CD4-positive, alpha-beta T cell treated with Interleukin-15 for 1 hour (primary cell): ENCODE measurements at places on chromosomes 7 and 10.

- peak; percentile 12 for DNase-seq
Measured at GRCh38 chr10:71222601-71223346, 10.4 kb downstream of the UNC5B start.

DNA sequence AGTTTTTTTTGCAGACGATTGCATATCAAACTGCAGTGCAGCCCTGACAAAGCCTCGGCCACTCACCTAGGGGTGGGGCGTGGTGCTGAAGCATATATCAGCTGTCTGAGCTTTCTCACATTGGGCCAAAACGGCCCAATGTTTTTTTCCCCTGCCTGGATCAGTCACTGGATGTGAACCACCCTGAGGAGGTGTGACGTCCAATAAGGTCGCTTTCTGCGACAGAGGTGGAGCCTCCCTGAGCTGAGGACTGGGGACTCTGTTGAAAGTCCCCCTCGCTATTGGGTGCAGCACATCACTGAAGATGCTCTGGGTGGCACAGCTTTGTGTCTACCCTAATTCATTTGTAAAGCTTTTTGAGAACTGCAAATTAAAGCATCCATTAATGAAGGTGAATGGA, 60.9 kb downstream of the SEM1 start:
- DNase-seq, result no peak

DNA sequence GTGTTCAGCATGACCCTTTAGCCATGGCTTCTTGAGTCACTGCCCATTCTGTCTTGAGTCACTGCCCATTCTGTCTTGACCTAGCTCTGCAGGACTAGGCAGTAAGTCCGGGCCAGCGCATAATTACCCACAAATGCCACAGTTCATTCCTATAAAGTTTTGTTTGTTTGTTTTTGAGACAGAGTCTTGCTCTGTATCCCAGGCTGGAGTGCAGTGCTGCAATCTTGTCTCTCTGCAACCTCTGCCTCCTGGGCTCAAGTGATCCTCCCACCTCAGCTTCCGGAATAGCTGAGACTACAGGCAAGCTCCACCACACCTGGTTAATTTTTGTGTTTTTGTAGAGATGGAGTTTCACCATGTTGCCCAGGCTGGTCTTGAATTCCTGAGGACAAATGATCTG, 32.7 kb upstream of the TARP start:
- DNase-seq, result no peak

DNA sequence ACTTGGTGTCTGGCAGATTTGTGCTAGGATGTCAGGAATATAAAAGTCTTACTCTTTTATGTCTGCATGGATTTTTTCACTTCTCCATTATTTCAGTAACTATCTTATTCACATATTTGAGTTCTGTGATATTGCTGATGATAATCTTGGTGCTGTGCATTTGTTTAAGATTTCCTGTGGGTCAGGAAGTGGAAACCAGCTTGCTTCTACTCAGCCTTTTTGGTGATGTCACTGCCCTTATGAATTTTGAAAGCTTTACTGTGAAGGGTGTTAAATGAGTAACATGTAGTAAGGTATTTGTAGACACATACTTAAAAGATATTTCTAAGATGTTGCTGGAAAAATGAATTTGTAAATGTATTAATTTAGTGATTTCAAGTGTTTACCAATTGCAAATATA, 69.5 kb upstream of the VOPP1 start:
- no peak for DNase-seq

GRCh38 chr7:92955081-92955480, 118.7 kb upstream of the CDK6 start:
- no peak for DNase-seq

DNA sequence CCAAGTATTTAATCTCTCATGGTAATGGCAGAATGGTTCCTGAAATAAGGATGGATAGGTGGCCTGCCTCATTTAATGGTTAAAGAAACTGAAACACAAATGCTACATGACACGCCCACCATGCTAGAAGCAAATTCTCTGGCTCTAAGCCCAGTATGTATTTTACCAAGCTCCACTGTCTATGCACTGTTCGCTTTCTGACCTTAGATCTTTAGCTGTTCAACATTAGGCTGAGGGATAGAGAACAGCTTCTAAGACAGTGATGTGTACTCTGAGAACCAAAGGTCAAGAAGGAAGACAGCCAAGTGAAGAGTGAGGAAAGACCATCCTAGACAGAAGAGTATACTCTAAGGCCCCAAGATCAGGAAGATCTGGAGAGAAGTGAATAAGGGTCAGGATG, 26.6 kb downstream of the FAM3C start:
- DNase-seq, result no peak

DNA sequence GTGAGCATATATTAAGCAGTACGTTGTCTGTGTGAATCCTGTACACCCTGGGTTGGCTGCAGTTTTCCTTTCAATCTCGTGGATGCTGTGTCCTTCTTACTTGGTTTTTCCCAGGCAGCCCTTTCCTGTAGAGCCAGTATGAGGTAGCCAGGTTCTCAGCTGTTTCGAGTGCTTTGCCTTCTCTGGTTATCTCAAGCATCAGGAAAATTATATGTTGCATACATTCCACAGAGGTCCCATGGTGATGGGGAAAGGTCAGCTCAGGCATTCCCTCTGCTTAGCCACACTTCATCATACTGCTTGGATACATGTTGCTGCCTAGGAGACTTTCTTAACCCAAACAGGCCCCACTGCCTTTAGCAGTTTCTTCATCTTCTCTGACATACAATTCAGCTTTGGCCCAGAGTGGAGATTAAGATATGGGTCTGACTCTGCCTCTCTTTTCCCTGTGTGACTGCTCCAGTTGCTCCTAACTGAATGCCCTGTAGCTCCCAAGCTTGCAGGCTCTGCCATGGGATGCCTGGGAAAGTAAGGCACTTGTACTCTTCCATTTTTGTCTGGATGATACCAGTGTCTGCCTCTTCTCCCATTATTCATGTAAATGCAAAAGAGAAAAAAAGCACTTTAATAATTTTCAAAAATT, 11.3 kb downstream of the GNAI1 start:
- DNase-seq, result no peak

- DNase-seq, result no peak
Measured at GRCh38 chr7:31126976-31127375, 74.9 kb downstream of the ADCYAP1R1 start.

DNA sequence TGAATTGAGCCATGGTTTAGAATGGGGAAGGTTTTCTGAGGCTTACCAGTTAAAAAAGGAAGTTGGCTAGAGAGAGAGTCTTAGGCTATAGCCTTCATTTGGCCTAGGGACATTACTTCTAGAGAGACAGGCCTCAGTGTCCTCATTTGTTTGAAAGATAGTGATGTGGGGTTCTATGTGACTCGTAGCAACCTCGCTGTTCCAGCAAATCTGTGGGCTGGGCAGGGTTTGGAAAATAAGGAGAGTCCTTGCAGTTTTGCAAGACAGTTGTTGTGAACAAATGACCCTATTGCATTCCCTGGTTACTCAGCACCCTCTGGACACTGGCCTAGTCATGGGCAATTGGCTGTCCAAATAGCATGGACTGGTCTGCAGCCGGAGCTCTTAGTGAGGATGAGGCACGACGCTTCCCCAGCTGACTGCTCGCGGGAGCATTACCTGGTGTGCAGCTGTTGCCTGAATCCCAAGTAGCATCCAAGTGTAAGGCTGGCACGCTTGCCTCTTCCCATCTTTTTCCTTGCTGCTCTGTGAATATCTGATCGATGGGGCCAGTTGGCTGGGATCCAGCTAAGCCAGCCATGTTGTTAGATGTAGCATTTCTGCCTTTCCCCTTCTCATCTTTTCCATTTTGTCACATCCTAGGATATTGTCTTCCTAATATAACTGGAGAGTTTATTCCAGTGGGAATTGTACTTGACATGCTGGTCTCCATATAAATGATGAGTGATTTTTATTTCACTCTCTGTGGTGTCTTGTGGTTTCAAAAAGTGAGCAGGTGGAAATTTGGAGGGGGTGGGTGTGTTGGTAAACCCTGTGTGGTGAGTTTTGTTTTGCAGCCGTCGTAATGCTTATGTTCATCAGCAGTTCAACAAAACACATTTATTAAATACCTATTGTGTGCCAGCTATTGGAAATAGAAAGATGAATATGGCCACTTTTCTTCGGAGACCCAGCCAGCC, 99.8 kb downstream of the SND1 start:
- DNase-seq, result no peak

GRCh38 chr10:122181041-122181732, 89.9 kb upstream of the BTBD16 start:
- no peak for DNase-seq
